ENCODE measurements at places on chromosomes 2 and 18.
A peak's percentile ranks its signal among the peaks of the same experiment; 100 is the strongest.

DNA sequence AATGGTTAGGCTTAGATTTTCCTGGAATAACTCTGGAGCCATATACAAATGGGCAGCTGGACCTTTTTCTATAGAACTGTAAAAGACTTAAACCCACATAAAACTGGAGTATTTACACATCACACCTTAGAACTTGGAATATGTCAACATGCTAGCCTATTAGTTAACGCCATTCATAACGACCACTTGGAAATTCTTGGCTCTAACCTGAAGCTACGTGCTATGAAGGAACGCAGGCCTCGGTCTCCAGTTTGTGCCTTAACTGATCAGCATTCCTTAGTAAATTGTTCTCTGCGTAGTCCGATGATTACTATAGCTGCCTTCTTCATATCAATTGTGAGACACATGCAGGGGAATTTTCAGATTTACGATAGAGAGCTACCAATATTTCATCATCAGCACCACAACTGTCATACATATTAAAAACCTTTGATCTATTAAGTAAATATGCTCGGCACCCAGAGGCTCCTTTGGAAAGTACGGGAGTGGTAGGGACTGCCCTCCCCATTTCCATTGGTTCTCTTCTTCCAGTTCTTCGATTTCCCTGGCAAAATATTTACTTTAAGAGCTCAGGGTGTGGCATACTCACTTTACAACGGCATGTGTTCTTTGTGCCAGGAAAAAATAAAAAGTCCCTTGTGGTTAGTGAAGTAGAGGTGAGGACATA lies 17.5 kb upstream of the CCL20 start:
- DNase-seq = no peak

GRCh38 chr18:13264091-13265007 lies 45.8 kb downstream of the LDLRAD4 start:
- no peak for DNase-seq

DNA sequence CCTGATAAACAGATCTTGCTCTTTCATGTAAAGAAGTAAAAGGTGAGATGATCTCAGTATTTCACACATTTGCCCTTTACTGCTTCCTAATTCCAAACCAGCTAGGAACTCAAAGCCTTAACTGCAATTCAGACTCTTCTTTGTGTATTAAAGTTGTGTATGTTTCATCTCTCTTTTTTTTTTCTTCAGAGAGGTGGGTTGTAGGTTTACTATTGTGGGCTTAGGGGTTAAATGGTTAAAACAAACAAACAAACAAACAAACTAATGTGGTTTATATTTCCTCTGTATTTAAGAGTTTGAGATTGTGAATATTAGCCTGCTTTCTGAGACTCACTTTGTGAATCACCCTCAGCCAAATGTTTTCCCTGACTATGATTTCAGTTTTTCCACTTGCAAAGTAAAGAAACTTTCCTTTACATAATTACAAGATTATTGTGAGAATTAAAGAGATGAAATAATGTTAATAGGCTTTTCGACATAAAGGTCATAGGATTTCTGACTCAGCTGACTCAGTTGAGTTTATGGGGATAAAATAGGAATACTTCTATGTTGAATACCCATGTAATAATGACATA lies 2.8 kb downstream of the GULP1 start:
- no peak for DNase-seq

GRCh38 chr2:112482309-112483041 lies 519 bp downstream of the TTL start:
- peak; percentile 59 for DNase-seq

- DNase-seq = no peak
Measured at GRCh38 chr2:56001947-56002346, 78.4 kb upstream of the EFEMP1 start.

All from activated naive CD4-positive, alpha-beta T cell treated with anti-CD3 and anti-CD28 coated beads, Interleukin-2, amount 50 U/mL, for 72 hours (primary cell).